SJCRH30 (cell line): ENCODE measurements at places on chromosomes 2 and 18.
A peak's percentile ranks its signal among the peaks of the same experiment; 100 is the strongest.

- no peaks in the 10 kb centered on the region for H3K36me3 ChIP-seq
- no peak overlapping the region for H3K27ac ChIP-seq
- no peaks in the 10 kb centered on the region for H3K4me1 ChIP-seq
- H3K4me3 ChIP-seq: no peak overlapping the region
- H3K27me3 ChIP-seq: no peaks in the 10 kb centered on the region
- no peak for DNase-seq
These were observed 29.2 kb upstream of the DLX2 start for GRCh38 chr2:172131713-172132555.

- no peaks in the 10 kb centered on the region for H3K36me3 ChIP-seq
- H3K4me3 ChIP-seq: no peak overlapping the region
- peaks cover 14% of the 10 kb centered on the region for H3K4me1 ChIP-seq
- DNase-seq: peak; percentile 78
- H3K27me3 ChIP-seq: no peaks in the 10 kb centered on the region
These were observed 14.3 kb upstream of the TRIB2 start for GRCh38 chr2:12702168-12703121.

DNA sequence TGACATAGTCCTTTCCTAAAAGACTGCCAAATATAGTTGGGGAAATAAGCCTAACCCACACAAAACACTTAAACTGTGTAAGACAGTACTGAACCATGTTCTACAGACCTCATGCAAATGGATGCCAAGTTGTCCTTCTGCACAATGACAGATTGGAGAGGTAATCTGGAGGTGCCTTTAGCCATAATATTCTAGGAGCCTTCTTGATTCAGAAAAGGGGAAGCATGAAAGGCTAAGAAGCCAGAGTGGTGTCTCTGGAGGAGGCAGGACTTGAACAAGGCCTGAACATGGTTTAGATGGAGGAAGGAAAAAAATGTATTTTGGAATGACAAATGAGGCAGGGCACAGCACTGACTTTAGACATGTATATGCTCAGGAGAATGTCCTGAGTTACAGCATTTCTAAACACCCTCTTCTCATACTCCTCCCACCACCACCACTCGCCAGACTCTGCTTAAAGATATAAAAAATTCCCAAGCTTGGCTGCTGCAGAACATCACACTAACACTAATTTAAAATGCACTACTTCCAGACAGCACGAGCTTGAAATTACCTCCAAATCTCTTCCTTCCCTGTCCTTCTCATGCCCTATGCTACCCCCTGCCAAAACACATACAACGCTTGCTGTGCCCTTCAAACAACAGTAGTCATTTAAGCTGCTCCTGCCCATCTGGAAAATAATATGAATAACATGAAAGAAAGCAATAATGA lies 110.4 kb downstream of the ANKRD44 start:
- H3K36me3 ChIP-seq: no peaks in the 10 kb centered on the region
- no peaks in the 10 kb centered on the region for H3K27me3 ChIP-seq
- no peak overlapping the region for H3K27ac ChIP-seq
- DNase-seq: no peak

DNA sequence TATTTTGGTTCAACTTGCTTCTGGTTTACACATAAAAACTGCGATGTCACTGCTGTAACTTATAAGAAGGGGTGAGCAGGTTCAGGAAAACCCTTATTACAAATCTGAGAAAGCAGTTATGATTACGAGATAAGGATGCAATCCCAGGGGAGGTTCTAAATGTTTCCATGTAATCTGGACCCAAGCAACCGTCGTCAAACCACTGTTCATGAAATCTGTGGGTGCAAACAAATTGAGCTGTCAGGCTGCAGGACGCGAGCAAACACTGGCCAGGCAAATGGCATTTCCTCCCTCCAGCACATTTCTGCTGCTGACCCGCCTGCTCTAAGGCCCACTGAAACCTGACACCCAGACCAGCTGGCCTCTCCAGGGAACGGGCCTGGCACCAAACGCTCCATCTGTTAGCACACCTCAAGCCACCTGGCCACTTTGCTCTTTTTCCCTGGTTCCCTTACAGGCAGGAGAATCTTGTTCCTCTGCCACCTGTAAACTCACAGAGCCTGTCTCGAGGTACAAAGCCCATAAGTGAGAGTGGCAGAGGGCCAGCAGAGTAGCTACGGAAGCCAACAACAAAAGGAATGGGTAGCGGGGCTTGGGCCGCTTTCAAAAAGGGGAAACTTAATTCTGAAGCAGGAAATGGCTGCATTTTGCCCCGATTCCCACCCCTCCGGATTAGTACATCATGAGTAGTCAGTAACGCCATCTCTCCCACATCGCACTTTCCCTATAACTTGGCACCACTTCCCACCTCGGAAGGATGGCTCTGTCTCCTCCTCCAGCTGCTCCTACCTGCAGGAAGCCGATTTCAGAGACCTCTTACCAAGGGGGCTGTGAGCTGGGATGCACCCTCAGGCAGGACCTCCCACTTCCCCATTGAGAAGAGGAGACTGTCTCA lies 26.5 kb downstream of the CRACDL start:
- no peak overlapping the region for H3K4me3 ChIP-seq
- DNase-seq: peak; percentile 84
- peaks cover 17% of the 10 kb centered on the region for H3K4me1 ChIP-seq
- no peaks in the 10 kb centered on the region; the same call in 1 of the 2 replicates for H3K27me3 ChIP-seq

DNA sequence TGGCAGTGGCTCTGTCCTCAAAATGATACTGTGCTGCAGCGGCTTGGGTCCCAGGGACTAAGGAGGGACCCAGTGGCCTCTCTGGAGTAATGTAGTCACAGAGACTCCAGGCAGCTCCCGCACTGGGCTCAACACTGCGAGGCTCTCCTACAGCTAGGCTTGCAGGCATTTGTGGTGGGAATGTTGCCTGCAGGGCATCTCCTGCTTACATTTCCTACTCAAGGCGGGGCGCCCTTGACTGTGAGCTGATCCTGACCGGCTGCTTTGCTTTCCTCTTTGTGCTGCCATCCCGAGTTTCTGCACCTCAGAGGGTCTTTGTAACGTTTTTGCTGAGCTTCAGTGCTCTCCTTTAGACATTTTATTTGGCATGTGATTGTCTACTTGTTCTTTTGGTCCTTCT lies 177.4 kb upstream of the FN1 start:
- peaks cover 5% of the 10 kb centered on the region for H3K4me1 ChIP-seq
- no peak overlapping the region for H3K4me3 ChIP-seq
- H3K36me3 ChIP-seq: no peaks in the 10 kb centered on the region
